ENCODE measurements at places on chromosomes 7 and 10. TPM values are rescaled to one million over a fixed set of nuclear protein-coding genes. Genes with fewer than 3 reads are reported as not detected.

DNA sequence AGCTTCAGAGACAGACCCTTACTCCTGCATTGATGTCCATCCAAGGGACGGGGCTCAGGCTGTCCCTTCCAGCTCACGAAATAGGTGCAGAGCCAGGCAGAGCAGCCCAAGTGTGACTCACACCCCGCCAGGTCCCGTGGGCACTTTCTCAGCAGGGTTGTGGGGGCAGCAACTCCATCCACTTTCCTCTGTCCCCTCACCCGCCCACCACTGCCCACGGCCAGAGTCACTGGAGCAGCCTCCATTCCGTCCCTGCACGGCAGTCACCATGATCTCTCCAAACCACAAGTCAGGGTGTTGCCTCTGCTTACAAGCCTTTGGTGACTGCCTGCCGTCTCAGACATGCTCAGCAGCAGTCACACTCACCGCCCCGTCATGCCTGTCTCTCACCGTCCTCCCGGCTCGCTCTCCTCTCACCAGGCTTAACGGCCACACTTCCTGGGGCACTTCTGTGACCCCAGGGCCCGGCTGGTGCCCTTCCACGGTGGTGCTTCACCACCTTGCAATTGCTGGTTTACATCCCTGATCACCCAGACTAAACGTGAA lies 39.3 kb downstream of the CALML3 start:
- DNase-seq = peak; percentile 91

DNA sequence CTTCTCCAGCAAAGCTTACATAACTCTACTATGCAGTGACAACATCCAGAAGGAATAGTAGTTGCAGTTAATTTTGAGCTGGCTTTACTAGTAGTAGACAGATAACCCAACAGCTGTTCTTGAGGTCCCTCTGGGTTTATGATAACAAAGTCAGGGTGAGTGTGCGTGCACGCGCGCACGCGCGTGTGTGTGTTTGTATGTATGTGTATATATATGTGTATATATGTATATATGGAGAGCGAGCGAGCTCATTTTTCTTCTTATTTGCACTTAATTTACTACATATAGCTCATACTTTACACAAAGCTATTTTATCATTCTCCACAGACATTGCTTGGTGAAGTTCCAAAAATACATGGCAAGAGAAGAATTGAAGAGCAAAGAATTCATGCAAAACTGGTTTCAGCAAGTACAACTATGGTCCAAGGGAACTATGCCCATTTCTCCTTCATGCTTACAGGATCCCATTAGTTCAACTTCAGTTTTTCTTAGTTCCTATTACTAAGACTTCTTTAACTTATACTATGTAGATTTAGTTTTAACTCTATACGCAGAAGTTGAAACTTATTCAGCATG lies 105.9 kb upstream of the TMEM168 start:
- DNase-seq = no peak

GRCh38 chr10:86152911-86153310 lies 213.7 kb downstream of the GRID1 start:
- no peak for DNase-seq

Gene LRMDA
- total RNA-seq = 3.1 TPM

Gene BMPER
- 0.13 TPM for total RNA-seq
